ENCODE measurements at places on chromosomes 16 and 17. TPM values are rescaled to one million over a fixed set of nuclear protein-coding genes. Genes with fewer than 3 reads are reported as not detected.

DNA sequence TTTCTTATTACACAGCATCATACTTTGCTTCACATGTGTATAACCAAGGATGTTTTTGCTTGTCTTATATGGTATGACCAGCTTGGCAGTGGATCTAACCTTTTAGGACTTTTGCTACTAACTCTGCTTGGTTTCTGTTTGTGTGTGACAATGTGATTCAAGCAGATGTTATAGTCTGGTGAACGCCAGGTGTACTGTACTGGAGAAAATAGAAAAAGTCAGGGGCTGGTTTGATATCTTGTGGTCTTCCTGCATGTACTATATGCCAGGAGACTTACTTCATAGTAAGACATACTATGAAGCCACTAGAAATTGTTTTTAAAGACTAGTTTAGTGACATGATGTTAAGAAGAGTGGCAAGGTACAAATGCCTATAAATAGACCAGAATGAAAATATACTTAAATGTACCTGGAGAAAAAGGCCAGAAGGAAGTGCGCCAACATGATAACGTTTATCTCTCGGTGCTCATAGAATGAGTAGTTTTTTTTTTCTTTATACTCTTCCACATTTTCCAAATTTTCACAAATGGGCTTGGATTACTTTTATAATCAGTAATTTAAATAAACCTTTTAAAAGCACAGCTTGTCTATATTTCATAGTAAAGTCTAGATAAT is 112.3 kb downstream of the PRKCA start:
- DNase-seq, result no peak

- DNase-seq, result no peak
Measured at GRCh38 chr17:35965272-35965671, 16.0 kb downstream of the CCL16 start.

GRCh38 chr17:66747578-66748275 is 87.2 kb upstream of the CACNG5 start:
- DNase-seq, result peak; percentile 86

- no peak for DNase-seq
Measured at GRCh38 chr17:10620823-10621222, 36.3 kb downstream of the MYH3 start.

DNA sequence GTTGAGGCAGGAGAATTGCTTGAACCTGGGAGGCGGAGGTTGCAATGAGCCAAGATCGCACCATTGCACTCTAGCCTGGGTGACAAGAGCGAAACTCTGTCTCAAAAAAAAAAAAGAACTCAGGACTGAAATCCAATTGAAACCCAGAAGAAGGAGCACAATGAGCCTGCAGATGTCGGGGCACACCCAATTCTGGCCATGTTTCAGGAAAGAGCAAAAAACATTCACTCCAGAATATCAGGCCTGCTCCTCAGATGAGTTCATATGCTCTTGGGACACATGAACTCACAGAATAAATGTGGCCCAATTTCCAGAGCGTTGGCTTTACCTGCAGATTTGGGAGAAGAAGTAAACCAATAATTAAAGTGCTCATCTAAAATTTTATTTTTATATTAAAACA is 3.0 kb upstream of the CMTM2 start:
- no peak for DNase-seq

DNA sequence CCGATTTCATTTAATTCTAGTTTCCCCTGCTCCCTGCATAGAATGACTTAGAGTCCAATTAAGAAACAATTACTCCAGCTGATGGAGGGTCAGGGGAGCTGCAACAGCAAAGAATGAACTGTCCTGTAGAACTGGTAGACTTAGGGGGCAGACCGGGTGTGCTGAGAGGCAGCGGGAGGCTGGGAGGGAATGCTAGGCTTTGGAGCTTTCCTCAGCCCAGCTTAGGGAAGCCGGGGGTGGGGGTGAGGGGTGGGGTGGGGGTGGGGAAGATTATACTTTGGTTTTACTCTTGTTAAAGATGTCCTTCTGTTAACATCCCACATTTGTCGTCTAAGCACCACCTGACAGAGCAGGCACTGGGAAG is 458.6 kb upstream of the ASIC2 start:
- no peak for DNase-seq

DNA sequence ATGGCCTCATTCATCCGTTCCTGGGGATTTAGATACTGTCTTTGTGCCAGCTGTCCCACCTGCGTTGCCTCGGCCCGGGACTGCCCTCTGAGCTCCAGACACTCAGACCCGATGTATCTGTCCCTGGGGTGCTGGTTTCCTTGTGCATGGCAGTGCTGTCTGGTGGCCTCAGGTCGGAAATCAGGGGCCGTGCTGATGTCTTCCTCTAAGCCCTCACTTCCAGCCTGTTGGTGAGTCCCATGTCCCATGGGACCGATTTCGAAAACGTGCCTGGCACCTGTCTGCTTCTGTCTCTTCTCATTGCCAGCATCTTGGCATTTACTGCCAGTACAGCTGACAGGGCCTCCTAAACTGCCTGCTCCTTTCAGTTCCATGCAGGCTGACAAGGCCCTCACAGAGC is 22.1 kb downstream of the NT5M start:
- DNase-seq, result peak; percentile 81

DNA sequence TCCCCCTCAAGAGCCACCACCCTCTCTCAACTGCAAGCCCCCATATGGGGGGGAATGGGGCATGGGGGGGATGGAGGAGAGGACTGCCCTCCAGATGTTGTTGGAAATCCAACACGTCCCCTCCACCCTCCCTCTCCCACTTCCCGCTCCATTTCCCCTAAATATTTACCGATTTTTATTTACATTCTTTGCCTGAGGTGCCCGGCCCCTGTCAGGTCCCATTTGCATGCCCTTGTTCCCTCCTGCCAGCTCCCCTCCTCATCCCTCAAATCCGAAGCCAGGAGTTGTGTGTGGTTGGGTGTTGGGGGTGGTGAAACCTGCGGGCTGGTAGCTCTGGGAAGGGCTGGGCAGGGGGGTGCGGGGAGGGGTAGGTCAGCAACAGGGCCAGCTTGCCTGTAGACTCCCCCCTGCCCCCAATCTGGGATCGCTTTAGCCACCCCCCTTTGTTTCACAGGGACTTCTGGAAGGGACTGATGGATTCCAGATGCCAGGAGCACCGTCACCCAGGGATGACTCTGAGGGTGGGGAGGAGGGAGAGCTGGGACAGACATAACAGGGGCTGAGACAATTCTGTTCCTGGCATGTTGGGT is 39.7 kb upstream of the NGFR start:
- DNase-seq, result no peak

DNA sequence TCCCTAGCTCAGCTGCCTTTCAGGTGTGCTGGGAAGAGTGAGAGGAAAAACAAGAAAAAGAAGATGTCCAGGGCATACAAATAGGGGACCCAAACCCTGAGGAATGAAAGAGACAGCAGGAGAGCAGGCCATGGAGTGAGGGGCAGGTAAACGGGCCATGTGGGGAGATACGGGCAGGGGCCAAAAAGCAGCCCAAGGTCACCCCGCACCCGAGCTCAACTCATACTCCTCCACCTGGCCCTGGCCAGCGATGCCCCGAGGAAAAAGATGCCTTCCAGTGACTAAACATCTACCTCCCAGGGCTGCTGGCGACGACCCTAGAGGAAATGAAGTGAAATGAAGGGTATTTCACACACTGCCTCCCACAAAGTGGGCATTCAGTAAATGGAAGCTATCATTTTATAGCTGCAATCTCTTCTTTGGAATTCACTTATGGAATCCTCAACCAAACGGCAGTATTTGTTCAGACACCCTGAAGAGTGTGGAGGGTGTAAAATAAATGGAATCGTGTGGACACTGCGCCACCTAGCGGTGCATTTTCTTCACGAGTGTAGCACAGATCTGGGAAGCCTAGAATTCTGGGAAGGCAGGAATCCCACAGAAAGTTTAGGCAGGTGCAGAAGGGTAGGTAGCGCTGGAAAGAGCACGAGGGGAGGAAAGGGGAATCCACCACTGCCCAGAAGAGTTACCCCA is 14.9 kb downstream of the ELAC2 start:
- peak; percentile 68 for DNase-seq

GRCh38 chr17:56431736-56432135 is 161.8 kb upstream of the NOG start:
- peak; percentile 8 for DNase-seq

- peak; percentile 58 for DNase-seq
Measured at GRCh38 chr17:40362696-40363110, 1.8 kb downstream of the GJD3 start.

Gene ASB16
- not detected for total RNA-seq

Gene GAS2L2
- total RNA-seq, result not detected

Gene DOC2B
- total RNA-seq, result not detected

Gene HAP1
- not detected for total RNA-seq

Gene ZNF207
- total RNA-seq, result 141 TPM

Gene ZC3H7A
- total RNA-seq, result 42.4 TPM

Gene VMO1
- total RNA-seq, result 0.17 TPM

Gene MYH13
- total RNA-seq, result 0.13 TPM

Gene TMEM95
- not detected for total RNA-seq

Gene ABCA9
- not detected for total RNA-seq
